ENCODE measurements at places on chromosomes 1 and 21.

- no peak for DNase-seq
Measured at GRCh38 chr1:39717809-39718208, 20.9 kb upstream of the PPIE start.

DNA sequence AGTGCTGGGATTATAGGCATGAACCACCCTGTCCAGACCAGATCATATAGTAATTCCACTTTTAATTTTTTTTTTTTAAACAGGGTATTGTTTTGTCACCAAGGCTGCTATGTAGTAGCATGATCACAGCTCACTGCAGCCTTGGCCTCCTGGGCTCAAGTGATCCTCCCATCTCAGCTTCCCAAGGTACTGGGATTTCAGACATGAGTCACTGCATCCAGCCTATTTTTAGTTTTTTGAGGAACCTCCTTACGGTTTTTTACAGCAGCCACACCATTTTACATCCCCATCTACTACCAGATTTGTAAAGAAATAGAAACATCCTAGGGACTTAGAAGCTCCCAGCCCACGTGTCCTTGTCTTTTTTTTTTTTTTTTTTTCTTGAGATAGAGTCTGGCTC is 24.0 kb downstream of the L1TD1 start:
- no peak for DNase-seq

- no peak for DNase-seq
Measured at GRCh38 chr21:32314806-32315205, 16.2 kb downstream of the MRAP start.

- no peak for DNase-seq
Measured at GRCh38 chr1:81876901-81877733, 76.4 kb downstream of the ADGRL2 start.

DNA sequence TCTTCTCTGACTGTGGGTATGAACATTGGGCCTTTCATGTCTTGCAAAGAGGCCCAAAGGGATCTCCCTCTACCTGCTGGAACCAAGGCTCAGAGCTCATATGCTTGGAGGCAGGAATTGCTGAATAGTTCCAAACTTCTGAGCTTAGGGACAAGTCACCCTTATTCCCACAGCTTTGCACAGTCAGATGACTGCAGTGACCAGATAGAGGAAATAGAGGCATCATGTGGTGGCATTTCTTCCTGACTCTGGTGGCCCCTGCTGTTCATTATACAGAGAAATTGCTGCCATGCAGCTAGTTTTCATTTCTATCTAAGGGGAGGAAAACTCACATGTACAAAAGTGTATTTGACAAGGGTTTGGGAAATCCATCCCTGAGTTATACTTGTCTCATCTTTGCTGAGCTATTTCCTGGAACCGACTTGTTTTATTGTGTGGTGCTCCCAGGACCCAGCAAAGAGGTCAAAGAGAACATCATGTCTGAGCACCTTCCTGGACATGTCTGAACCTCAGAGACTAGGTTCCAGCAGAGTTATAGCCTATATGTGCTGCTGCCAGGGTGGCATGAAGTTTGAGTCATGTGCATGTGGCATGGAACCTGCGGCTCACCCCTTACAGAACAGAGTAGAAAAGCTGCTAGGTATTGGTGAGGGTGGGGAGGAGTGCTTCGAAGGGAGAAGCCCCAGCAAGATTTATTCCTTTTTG is 131.2 kb downstream of the PIK3R3 start:
- DNase-seq, result no peak

DNA sequence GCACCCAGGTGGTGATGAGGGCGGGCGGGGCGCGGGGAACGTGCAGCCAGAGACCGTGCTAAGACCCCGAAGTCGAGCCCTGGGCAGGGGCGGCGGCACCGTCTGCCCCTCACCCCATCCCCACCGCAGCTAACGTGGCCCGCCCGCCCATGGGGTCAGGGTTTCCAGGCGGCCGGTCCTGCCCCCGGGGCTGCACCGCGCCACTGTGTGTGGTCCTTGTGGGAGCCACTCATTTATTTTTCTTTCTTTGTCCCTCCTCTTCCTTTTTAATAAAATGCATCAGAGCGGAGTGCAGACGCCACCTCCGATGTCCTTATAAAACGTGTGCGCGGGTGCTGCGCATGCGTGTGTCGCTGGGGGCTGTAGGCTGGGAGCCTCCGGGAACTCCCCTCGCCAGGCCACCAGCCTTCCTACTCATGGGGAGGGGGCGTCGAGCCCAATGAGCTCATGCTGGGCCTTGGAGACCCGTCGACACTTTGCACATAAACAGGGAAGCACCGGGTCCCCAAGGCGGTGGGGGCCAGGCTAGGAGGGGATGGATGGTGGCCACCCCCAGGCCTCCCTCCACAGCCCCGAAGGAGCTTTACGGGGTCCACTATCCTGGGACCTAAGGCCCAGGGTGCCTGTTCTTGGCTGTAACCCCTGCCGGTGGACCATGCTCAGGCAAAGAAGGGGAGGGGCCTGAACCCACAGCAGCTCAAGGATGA is 59.9 kb downstream of the WNT9A start:
- DNase-seq, result no peak

DNA sequence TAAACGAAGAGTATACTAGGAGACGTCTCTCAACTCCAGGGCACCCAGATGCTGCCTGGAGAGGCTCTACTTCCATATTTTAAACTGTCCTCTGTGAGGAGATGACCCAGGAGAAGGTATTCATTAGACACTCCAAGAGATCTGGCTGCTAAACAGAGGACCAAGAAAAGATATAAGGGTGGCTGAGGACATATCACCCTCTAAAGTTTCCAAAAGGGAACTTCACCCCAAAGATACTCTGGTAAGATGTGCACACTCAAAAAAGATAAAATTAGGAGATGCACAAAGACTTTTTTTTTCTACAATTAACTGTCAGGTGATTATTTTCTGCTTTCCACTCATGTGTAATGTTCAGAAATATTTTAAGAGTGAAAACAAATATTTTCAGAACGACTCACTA is 1.4 kb downstream of the ZNF670 start:
- no peak for DNase-seq

DNA sequence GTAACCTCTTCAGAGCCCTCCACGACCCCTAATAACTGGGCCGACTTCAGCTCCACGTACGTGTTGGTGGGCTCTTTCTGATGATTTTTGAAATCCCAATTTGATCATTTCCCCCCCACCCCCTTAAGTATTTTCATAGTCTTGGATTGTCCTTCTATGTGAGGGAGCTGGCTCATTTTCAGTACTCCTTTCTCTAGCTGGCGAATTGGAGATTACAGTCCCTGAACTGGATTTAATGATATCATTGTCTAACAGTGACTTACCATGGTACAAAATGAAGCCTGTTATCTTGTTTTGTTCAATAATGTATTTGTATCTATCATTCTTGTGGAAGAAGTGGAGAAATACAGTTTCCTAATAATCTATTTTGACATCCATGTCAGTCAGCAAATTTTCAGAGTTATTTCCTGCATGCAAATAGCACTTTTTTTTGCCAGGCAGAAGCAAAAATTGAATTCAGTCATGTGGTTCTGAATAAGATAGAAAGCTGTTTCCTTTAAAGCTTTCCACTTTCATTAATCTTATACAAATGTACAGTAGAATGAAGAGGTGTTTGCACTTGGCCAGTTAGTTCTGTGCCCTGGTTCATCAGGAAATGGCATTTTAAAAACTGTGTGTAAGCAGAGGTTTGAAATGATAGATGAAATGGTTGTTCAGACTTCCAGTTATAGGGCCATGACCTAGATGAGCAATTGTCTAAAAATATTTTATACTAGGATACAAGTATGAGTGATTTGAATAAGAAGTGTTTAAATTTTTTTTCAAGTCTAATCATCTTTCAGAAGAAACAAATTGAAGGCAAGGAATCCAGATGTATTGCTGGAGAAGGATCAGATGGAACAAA is 104.2 kb downstream of the ATP5PO start:
- DNase-seq, result no peak

- DNase-seq, result no peak
Measured at GRCh38 chr1:198597690-198598430, 41.0 kb upstream of the PTPRC start.

DNA sequence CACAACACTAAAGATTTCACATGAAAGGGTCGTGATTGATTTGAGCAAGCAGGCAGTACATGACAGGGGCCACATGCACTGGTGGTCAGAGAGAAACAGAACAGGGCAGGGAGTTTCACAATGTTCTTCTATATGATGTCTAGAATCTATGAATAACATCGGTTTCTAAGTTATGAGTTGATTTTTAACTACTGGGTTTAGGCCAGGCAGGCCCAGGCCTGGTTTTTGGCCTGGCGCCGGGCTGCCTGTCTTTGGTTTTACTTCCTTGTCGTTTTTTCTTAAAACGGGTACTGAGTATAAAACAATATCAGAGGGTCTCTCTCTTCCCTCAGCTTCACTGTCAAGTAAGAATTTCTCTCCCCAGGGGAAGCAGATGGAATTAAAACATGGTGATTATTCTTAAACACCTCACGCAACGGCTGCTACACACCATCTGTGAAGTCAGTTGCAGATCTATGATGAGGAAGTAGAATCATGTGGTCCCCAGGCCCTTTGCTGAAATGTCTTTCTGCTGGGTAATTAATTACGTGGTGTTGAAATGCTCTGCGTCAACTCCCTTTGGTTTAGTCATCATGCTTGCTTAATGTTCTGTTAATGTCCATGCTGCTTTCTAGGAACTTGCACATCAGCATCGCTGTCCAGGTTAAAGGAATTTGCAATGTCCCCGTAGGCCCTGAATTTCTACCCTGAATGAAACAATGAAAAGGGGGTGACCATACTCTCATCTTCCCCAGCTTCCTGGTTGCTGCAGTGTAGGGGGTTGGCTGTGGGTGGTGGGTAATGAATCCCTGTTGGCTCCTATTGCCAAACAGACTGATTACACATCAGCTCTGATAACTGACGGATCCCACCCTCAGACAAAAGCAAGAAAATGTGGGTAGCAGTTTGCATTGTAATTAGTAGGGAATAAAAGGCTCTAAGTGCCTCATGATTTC is 70.3 kb downstream of the SERINC2 start:
- DNase-seq, result no peak

GRCh38 chr1:8213676-8214075 is 104.2 kb upstream of the SLC45A1 start:
- no peak for DNase-seq

DNA sequence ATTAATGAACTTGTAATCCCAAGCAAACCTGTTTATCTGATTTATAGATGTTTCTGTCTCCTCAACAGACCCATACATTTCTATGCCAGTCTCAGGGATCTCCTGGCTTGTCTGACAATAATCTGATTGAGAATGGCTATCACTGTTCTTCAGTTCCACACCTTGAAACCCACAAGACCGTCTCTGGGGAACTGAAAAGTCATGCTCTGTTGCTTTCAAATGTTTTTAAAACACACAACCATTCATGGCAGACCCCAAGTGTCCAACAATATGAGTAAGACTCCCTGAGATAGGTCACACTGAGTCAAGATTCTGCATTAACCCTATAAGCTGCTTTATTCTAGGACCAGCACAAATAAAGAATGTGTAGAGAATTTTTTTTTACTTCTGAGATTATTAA is 611.2 kb upstream of the PLXNA2 start:
- DNase-seq, result no peak

DNA sequence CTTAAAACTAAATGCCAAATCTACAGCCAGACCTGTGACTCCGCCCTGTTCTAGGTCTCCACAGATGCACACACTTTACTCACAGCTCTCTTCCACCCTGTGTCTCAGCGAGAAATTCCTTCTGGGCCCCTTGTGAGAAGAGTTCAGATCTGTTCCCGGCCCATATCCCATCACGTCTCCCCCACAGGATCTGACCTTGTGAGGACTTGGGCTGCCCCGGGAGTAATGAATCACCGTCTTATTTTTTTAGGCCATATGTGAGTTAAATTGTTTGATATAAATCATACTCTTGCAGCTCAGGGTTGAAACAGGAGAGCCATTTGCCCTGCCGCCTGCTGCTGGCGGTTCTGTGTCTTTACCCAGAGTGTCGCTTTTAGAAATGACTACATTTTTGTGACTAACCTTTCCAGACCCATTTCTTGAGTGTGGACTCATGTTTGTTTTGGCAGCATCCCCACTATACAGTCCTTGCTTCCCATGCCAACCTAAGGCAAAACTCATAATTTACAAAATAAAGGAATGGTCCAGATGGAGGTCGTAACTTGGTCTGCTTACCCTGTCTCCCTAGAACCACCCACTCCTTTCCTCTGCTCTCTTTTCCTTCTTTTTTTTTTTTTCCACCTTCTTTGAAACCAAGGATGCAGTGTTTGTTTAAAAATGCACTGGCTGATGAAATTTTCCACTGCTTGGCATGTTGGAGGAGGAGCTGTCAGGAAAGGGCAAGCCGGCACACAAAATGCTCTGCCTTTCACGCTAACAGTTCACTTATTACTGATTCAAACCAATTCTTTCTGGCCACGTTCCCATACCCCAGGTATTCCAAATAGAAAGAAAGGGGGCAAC is 98.0 kb upstream of the C1orf105 start:
- DNase-seq, result no peak

DNA sequence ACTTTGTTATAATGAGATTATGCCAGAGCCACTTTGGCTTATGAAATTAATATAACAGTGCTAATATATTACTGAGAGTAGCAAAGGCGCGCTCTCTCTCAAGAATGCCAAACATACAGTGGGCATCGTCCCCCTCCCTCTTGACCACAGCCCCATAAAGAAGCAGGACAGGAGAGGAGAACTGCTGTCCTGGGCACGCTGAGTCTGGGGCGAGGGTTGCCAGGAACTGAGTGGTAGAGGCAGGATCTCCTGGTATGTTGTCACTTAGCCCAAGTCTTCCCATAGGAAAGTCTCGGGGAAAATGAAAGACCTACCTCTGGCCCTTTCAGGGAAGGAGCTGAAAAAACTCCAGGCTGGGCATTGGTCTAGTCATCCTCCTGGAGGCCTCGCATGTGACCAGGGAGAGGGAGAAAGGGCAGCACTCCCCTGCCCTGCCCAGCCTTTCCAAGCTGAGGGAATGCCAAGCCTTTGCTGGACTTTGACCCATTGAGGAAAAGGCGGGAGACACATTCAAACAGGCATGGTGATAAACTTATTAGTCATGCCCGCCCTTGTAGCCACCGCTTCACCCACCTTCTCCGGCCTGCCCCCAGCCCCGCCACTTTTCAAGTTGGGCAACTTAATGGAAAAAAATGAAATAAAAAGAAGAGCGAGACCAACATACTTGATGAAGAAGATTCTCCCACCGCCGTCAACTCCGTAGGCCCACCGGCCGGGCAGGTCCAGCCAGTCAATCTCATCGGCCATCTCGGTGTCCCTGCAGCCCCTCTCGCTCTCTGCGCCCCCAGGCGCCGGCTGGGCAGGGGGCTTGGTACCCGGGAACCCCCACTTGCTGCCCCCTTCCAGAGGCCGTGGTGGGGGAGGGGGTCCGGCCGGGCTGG is 17.4 kb upstream of the PLEKHA6 start:
- no peak for DNase-seq

GRCh38 chr1:233518344-233518743 is 95.6 kb upstream of the KCNK1 start:
- DNase-seq, result no peak

DNA sequence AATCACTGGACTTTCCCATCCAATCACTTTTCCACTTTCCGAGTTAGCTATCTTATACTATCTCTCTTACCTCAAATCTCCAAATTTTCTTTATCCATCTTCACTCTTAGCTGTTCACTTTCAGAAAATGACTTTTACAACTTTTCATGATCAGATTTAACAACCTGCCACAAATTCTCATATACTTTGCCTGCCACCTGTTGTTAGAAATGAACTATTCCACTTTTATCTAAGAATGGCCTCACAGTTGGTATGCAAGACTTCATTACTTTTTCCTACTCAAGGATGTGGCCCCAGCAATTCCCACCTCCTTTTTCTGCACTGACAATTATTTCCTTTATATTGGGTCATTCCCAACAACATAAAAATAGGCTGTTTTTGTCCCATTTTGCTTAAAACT is 93.6 kb upstream of the DEPDC1 start:
- no peak for DNase-seq
